Activated CD4-positive, alpha-beta memory T cell treated with anti-CD3 and anti-CD28 coated beads, Interleukin-2, amount 10 ng/mL, durations not matched to agents 7 days and 5 days (primary cell): ENCODE measurements at places on chromosomes 7 and 10. TPM values are rescaled to one million over a fixed set of nuclear protein-coding genes. Genes with fewer than 3 reads are reported as not detected.

Gene CHST3
- 0.03 TPM for total RNA-seq

GRCh38 chr7:156625580-156625979 lies 15.0 kb upstream of the RNF32 start:
- H3K36me3 ChIP-seq, result peaks cover 35% of the 10 kb centered on the region
- peaks cover 29% of the 10 kb centered on the region for H3K27me3 ChIP-seq
- peak; percentile 46 for DNase-seq
- H3K4me1 ChIP-seq, result peaks cover 20% of the 10 kb centered on the region
- peak overlapping the region; percentile 72 for H3K27ac ChIP-seq
- peak overlapping the region; percentile 22 for H3K4me3 ChIP-seq

DNA sequence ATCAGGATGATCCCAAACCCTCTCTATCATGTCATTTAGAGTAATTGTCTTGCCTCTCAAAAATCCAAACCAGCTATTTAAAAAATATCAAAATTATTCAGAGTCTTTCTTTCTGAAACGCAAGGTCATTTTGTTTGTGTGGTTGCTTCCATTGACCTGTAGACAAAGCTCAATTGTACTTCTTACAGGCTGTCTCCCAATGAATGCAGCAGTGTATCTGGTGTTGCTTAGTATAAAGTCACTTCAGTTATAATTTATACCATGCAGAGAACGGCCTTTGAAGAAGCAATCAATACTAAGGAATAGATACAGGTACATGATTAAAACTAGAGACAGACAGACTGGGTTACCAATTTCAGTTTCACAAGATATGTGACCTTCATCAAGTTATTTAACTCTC lies 80.9 kb downstream of the DOCK4 start:
- no peak for DNase-seq
- no peak overlapping the region for H3K27ac ChIP-seq
- H3K36me3 ChIP-seq, result no peaks in the 10 kb centered on the region
- no peaks in the 10 kb centered on the region for H3K27me3 ChIP-seq

- no peak overlapping the region for H3K27ac ChIP-seq
- H3K4me1 ChIP-seq, result peaks cover 33% of the 10 kb centered on the region
- H3K4me3 ChIP-seq, result no peak overlapping the region
Measured at GRCh38 chr7:77855371-77856083, 57.0 kb downstream of the PHTF2 start.

GRCh38 chr7:17152721-17153120 lies 145.7 kb upstream of the AHR start:
- no peaks in the 10 kb centered on the region for H3K27me3 ChIP-seq
- no peak overlapping the region for H3K4me3 ChIP-seq
- H3K27ac ChIP-seq, result no peak overlapping the region
- peaks cover 4% of the 10 kb centered on the region for H3K36me3 ChIP-seq

- no peak overlapping the region for H3K4me3 ChIP-seq
- H3K27me3 ChIP-seq, result no peaks in the 10 kb centered on the region
- H3K27ac ChIP-seq, result no peak overlapping the region
- no peaks in the 10 kb centered on the region for H3K36me3 ChIP-seq
- H3K4me1 ChIP-seq, result no peaks in the 10 kb centered on the region
Measured at GRCh38 chr10:105383978-105384377, 742.9 kb downstream of the SORCS3 start.
